Stimulated activated CD8-positive, alpha-beta memory T cell treated with anti-CD3 and anti-CD28 coated beads, Interleukin-15, amount 100 ng/mL, for 1 hour (primary cell): ENCODE measurements at places on chromosomes 1 and 21.
A peak's percentile ranks its signal among the peaks of the same experiment; 100 is the strongest.

DNA sequence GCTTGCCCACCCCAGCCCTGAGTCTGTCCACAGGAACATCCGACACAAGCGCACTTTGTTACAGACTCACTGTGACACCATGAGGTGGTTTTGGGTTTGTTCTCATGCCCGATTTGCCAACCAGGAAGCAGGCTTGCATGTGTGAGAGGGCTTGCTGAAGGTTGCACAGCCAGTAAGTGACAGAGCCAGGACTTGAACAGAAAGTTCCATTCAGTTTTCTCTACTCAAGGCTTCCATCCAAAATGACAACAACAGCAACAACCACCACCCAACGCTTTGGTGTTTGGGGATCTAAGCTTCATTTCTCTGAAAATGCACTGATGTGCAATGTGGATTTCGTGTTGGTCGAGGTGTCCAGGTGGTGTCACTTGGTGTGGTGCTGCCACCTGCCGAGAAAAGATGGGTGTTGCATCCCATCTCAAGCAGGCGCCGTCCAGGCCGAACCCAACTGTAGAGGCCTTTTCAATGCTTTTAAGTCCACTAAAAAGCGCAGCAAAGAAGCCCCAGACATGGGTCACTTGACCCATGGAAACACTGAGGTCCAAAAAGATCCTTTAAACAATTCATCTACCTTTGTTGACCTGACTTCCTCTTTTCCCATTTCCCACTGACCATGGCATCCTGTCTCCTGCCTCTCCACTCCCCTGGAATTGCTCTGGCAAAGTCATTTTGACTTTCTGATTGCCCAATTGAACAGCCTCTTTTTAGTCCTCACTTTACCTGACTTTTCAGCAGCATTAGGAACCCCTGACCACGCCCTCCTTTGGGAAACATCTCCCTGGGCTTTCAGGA lies 12.2 kb downstream of the CITED4 start:
- peak; percentile 62 for DNase-seq

DNA sequence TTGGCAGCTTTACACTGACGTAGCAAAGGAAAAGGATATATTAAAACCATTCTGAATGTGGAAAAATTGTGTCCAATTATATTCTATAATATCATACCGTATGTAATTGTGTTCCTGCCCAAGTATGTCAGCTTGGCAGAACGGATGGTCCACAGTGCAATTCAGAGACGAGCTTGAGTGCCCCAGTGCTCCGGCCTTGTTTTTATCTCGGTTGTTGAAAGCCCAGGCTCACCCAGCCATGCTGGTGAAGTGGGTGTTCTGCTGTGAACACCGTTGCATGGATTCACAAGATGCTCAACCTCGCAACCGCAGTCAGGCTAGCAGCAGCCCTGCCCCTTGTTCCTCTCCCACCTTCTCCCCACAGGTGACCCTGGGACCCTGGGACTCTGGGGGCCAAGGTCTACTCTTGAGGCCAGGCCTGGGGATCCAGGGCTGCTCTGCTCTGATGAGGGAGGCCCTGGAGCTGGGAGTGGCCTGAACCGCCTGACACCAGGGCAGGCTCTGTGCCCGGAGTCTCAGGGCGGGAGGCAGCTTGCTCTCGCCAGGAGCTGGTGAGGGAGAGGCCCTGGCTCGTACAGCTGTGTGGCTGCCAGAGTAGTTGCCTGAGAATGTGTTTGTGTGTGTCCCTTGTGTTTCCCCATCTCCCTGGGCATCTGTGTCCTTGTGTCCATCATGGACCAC lies 11.2 kb downstream of the PTPRF start:
- DNase-seq: no peak

GRCh38 chr1:26357121-26357602 lies 3.2 kb upstream of the CRYBG2 start:
- no peak for DNase-seq

- no peak for DNase-seq
These were observed 169.9 kb upstream of the PALMD start for GRCh38 chr1:99476058-99476457.

GRCh38 chr21:45803618-45804340 lies 160.3 kb downstream of the PCBP3 start:
- no peak for DNase-seq
